Memory B cell (primary cell): ENCODE measurements at places on chromosomes 6 and 20.

GRCh38 chr6:151240036-151240685 lies 394 bp downstream of the AKAP12 start:
- DNase-seq: peak; percentile 13

GRCh38 chr20:45179166-45179565 lies 4.5 kb downstream of the PI3 start:
- no peak for DNase-seq

GRCh38 chr20:34546751-34547181 lies 11.8 kb upstream of the MAP1LC3A start:
- DNase-seq: no peak

DNA sequence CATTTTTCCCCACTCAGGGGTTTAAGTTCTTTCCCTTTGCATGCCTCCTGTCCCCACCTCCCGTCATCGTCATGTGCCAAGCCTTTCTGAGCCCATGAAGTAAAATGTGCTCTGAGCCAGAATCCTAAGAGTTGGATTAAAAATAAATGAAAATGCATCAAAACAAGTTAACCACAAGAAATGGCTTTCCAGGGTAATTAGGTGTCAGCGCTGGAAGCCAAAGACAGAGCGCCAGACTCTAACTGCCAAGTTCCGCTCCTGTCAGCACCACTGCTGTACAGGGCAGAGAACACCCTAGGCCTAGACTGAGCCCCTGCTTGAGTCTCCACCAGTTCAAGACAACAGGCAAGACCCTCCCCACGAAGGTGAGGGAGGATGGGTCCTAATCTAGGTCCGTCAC lies 5.5 kb upstream of the C20orf202 start:
- no peak for DNase-seq

GRCh38 chr6:23953976-23954375 lies 172.0 kb upstream of the NRSN1 start:
- no peak for DNase-seq

DNA sequence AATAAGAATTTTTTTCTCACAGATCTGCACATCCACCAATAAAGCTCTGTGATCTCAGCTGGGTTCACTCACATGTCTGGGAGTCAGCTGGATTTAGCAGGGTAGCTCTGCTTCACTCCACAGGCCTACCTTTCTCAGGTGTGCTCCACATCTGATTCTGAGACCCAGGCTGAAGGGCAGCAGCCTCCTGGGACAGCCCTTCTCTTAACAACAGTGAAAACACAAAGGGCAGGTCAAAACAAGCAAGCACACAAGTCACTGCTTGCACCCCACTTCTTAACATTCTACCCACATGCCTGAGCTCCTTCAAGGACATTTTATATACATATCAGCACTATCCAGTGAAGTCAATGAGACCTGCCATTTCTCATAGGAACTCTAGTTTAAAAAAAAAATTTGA lies 96.0 kb upstream of the MAP3K4 start:
- no peak for DNase-seq

GRCh38 chr6:132715881-132716637 lies 2.2 kb upstream of the VNN1 start:
- no peak for DNase-seq

DNA sequence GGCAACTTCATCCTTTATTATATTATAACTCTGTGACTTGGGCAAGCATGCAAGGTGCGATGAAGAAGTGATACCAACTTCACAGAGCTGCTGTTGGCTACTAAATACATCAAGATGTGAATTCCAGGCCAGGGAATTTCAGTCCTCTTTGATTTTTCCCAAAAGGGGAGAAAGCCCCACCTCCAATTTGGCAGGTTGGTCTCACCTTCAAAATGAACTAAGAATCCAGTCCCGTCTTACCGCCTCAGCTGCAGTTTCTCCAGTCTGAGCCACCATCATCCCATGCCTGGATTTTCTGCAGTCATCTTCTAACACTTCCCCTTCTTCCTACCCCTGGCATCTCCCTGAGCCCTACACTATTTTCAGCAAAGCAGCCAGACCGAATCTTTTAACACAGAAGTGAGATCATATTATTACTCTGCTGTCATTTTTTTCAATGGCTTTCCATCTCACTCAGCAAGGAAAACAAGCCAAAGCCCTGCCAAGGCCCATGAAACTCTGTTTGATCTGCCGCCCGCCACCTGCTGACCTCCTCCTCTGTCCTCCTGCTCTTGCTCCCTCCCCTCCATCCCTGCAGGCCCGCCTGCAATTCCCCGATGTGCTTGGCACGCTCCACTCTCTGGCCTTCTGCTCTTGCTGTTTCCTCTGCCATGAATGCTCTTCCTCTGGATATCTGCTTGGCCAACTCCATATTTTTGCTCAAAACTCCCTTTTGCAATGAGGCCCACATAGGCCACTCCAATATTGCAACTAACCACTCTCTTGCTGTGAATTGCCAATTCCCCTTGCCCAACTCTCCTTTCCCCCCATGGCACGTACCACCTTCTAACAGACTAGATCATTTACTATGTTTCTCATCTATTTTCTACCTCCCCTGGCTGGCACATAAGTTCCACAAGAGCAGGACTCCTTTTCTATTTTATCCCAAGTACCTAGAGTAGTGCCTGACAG lies 46.0 kb upstream of the TAGAP start:
- no peak for DNase-seq

GRCh38 chr20:50762435-50763220 lies 31.2 kb downstream of the PARD6B start:
- no peak for DNase-seq

- no peak for DNase-seq
These were observed 537.9 kb upstream of the GJE1 start for GRCh38 chr6:141594874-141595273.

GRCh38 chr6:34511915-34512737 lies 44.0 kb downstream of the SPDEF start:
- no peak for DNase-seq

GRCh38 chr6:155936127-155936526 lies 480.5 kb upstream of the NOX3 start:
- no peak for DNase-seq

GRCh38 chr6:14000901-14001300 lies 76.1 kb downstream of the RNF182 start:
- DNase-seq: no peak

GRCh38 chr6:143337201-143337949 lies 113.1 kb downstream of the ADAT2 start:
- DNase-seq: peak; percentile 61

GRCh38 chr6:26056583-26057350 lies 30.5 kb upstream of the HFE start:
- DNase-seq: no peak

DNA sequence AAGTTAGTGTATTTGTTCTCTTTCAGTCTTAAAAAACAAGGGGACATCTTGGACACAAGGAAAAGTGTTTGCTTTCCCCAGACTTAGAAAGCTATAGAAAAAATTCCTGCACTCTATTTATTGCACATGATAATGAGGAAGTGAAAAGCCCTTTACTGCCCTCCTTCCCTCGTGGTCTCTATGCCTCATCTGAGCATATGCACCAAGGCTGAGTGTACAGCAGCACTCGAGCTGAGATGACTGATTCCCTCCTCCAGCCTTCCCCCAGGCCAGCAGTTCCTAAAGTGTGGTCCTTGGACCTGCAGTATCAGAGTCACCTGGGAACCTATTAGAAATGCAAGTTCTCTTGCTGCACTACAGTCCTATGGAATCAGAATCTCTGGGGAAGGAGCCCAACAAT lies 14.3 kb upstream of the LAMP5 start:
- no peak for DNase-seq

DNA sequence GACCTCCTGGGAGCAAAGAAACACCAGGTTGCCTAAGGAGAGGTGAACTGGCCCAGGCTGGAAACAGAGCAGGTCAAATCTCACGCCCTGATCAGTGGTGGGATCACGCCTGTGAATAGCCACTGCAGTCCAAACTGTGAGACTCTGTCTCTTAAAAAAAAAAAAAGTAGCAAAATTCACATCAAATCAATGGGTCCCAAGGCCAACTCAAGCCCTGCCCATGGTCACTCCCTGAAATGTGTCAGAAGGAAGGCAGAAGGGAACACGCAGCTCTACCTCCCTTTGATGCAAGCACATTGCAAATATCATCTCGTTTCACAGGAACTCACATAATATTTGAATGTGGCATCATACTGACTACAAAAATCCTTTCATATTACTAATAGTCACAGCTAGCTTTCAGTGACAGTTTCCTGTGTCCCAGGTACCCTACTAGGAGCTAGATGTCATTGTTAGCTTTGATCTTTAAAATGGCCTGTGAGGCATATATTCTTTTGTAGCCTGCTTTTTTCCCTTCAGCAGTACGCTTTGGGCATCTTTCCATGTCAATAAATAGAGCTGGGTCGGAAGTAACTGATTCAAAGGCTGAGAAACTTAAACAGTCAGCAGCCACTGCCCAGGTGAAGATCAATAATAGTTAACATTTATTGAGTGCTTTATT lies 14.4 kb upstream of the TTPAL start:
- no peak for DNase-seq

GRCh38 chr6:45714741-45715507 lies 300.7 kb downstream of the CLIC5 start:
- DNase-seq: peak; percentile 48

DNA sequence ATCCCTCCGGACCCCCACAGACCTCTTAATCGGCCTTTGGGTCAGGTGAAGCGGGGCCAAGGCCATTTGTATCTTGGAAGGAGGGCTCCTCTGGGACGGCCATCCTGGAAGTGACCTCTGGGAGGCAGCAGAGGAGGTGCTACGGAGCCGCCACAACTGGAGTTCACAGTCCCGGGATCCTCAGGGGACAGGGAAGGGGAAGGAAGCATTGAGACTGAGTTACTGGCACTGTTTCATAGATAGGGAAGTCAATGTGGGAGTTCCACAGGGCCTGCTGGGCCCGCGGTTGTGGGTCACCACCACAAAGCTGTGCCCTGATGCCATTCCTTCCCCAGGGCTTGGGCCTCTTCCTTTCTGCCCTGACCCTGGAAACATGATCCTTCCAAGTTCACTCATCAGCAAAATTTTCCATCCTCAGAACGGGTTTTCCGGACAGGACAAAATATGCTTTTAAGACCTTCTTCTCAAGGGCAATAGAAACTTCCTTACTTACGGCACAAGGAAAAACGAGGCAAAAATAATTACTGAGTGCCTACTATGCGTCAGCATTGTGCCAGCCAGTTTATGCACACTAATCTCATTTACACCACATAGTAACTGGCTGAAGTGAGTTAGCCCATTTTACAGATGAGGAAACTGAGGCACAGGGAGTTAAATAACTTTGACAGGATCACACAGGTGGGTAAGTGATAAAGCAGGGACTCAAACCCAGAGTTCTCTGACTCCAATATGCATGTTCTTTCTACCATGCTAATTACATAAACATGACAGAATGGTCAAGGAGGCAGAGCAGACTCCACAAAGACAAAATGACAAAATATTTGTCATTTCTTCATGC lies 143.8 kb downstream of the UNC5CL start:
- DNase-seq: no peak

DNA sequence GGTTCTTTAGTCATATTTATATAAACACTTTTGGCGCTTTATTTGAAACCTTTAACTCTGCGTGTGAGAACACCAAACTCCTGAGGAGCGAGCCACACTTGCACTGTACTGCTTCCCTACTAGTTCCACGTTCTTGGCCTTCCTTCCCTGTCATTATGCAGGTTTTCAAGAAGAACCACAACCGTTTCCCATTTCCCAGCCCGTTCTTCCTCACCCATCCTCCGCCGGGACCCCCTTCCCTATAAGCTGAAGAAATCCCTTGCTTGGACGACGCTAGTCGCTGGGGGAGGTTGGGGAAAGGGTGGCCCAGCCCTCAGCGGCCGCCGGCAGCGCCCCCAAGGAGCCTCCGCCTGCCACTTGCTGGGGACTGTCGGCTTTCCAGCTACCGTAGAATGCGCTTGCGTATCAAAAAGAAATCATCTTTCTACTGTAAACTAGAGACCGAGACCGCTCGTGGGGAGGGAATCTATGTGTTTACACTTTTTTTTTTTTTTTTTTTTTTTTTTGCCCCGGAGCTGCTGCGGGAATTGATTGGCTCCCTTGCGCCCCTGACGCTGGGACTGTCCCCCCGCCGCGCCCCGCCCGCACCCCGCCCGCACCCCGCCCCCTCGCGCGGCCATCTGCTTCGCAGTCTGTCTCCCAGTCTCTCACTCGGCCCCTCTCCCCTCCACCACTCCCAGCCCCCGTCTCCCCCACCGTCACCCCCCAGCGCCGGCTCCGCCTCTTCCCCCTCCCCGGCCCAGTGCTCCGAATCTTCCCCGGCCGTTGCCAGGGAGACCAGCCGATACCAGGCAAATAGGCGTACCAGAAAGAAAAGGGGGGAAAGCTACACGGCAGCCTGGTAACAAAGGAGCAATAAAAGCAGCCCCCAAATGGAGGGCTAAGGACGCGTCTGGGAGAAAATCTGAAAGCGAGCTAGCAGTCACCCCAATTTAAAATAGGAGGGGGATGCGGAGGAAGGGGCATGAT lies 2.3 kb upstream of the MARCKS start:
- peak; percentile 62 for DNase-seq

DNA sequence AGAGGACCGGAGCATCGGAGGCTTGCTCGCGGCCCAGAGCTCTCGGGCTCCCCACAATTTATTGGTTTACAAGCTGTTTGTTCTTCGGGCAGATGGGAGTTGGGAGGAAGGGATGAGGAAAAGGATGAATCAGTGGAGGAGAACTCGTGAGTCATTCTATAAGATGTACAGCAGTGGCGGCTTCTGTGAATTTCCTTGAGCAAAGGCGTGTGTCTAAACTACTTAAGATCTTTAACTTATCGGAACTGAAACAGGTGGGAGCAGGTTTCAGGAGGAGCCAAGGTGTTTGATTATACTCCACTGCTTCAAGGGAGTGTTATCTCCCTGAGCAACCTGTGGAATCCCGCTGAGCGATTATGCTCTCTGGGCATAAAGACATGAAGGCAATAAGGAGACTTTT lies 50.5 kb upstream of the IBTK start:
- DNase-seq: no peak

- no peak for DNase-seq
These were observed 70.6 kb downstream of the COL21A1 start for GRCh38 chr6:56176741-56177140.

DNA sequence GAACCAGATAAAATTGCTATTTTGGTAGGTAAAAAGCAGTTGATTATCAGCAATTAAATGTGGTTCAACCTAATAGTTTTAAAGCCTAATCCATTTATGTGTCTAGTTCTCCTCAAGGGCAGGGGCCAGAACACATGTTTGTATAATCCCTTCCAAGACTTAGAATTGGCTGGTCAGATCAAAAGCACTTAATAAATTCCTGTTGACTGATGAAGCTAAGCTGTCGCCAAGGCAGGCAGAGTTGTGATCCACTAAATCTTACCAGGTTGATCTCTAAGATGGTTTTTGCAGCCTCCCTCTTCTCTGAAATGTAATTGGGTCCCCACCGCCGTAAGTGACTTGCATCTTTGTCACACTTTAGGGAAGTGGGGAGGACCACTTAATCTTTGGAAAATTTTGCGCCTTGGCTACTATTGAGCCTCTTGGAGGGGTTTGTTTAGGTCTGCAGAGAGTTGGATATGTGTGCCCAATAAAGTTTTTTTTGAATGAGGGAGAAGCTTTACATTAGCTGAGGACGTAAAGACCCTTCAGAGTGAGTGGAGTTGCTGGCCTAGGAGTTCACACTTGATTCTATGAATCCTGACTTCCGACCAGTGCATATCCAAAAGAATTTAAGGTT lies 65.9 kb downstream of the PHF20 start:
- DNase-seq: no peak
